ENCODE measurements at places on chromosomes 6 and 20.

DNA sequence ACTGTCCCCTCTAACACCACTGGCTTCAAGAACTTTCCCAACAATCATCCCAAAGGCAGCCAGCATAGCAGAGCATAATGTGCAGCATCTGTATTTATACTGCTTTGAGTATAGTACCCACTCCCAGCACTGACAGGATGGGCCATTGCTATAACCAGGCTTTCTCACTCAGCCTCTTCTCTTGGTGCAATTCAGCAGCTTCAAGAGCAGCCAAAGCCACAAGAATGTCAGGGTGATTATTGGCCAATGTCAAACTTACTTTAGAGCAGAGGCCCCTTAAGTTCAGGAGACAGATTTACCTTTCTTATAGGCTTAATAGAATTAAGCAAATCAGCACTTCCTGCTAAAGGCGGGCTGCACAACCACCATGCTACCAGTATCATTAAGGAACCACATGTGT is 232.4 kb upstream of the RSPO3 start:
- DNase-seq: no peak

- no peak for DNase-seq
Measured at GRCh38 chr6:8392569-8392968, 42.8 kb downstream of the SLC35B3 start.

DNA sequence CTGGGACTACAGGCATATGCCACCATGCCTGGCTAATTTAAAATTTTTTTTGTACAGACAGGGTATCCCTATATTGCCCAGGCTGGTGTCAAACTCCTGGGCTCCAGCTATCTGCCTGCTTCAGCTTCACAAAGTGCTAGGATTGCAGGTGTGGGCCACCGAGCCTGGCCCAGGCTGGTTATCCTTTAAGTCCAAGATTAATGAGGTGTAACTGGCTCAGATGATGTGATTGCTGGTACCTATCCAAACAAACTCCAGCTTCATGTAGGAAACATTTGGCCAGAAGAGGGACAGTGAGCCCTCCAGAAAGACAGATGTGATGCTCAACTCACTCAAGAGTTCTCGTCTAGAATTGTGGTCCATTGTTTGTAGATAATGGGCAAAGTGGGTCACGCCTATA is 9.2 kb upstream of the ZNF318 start:
- no peak for DNase-seq

- DNase-seq: no peak
Measured at GRCh38 chr6:39669207-39669972, 55.8 kb downstream of the KIF6 start.

GRCh38 chr6:159693894-159694545 is 979 bp upstream of the SOD2 start:
- no peak for DNase-seq

DNA sequence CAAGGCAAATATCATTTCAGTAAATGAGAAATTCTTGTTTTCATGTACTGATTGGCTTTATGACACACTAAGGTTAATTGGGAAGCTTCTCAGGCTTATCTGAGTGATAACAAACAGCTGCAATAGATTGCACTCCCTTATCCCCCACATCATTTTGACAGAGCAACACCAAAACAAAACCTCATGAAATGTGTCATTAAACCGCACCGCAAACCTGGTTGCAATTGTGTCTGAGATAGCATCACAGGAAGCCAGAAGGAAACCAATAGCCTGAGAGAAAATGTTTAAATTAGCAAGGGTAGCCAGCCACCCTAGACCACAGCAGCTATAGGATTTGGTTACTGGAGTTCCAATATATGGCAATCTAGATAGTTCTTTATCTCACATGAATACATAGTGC is 31.6 kb upstream of the LAMA4 start:
- DNase-seq: no peak

DNA sequence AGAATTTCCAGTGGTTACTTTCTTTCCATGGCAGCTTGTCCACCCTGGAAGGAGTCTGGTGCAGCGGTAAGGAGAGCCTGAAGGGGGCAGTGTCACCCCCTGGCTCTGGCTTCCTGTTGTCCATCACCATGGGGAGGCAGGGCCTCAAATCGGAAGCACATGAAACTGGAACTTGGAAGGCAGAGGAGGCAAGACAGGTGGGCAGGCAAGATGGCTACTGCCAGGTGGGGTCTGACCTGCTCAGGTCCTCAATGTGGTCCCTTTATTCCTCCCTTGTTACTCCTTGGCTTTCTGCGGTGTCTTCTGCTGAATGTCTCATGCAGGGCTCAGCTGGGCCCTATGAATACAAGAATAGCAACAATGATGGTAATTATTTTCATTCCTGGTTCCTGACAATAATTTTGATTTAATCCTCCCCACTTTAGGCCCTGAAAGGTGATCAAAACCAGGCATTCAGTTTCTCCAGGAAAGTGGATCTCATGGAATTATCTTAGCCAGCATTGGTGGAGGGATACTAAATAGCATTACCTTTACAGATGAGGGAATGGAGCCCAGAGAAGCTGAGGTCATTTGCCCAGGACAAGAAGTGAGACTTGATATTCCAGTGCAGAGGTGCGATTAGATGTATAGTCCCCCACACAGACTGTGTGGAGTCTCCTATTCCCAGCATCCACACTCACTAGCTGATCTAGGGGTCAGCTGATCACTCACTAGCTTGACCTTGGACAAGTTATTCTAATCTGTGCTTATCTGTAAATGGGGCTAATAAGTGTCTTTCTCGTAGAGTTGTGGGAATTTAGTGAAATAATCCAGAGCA is 17.6 kb upstream of the SNAI1 start:
- DNase-seq: no peak

DNA sequence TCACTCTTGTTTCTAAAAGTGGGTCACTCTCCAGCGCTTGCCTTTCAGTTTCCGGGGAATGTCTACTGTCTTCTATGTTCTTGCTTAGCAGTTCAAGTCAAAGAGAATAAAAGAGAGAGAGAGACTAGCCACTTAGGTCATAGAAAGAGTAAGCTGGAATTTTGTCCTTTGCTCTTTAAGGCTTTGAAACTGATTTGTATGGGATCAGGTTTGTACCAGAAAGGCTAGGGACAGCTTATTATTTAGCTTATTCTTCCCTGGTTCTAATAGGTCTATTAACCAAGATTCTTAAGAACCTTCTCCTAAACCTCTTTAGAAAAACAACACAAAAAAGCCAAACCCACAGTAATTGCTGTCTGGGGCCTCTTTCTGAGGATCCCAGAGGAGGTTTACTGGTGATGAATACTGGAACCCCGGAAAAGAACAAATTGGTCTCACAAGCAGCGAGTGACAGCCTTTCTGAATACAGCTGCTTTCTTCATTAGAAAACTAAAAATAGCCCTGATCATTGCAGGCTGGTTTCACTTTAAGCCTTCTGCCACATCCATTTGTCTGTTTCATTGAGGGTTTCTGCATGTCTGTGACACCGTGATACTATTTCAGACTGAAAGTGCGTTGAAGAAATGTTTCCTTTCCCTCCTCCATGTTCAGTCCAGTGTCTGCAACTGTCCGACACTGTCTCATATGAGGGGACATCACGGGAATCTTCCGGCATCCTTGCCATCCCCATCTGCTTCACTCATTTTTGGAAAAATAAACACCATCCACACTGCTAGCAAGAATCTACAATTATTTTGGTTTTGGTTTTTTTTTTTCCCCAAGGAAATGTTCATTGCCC is 75.1 kb upstream of the ATXN1 start:
- no peak for DNase-seq

DNA sequence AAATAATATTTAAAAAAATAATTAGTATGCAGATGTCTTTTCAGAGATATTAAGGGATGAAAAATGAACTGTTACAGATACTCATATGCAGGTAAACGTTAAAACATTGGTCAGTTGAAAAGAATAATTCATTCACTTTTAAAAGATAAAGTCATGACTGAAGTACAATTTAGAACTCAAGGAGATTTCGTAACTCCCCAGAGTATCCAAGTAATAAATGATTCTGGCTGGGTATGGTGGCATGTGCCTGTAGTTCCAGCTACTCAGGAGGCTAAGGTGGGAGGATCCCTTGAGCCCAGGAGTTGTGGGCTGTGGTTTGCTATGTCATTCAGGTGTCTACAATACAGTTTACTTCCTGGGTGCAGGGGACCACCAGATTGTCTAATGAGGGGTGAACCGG is 122.3 kb upstream of the TMEM181 start:
- DNase-seq: no peak
